ENCODE measurements at places on chromosomes 3 and 15. TPM values are rescaled to one million over a fixed set of nuclear protein-coding genes. Genes with fewer than 3 reads are reported as not detected.

The CCRL2 gene
- polyA plus RNA-seq, result 0.38 TPM

The LRTM1 gene
- 114 TPM for polyA plus RNA-seq

- DNase-seq, result no peak
Observed at GRCh38 chr15:82710208-82710555, 507 bp upstream of the AP3B2 start.

- DNase-seq, result no peak
Observed at GRCh38 chr3:122942937-122943827, 84.4 kb downstream of the SEMA5B start.

The FBXO40 gene
- polyA plus RNA-seq, result 3.4 TPM

DNA sequence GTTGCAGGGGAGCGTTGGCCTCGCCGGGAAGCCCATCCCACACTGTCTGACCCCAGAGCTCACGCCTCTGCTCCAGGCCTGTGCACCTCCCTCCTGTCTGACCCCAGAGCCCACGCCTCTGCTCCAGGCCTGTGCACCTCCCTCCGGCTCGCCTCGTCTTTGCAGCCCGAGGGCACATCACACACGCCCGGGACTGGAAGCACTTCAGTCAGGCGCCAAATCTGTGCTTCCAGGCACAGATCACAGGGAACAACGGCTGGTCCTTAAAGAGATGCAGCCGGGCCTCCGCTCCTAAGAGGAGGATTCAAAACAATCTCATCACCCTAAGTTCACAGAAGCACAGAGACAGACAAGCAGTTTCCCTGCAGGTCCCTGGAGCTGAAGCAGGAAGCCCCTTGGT, 103.0 kb upstream of the RPL32 start:
- DNase-seq, result no peak

GRCh38 chr3:132407025-132407424, 10.3 kb upstream of the DNAJC13 start:
- no peak for DNase-seq

- DNase-seq, result no peak
Observed at GRCh38 chr3:167361948-167362347, 18.1 kb downstream of the ZBBX start.

DNA sequence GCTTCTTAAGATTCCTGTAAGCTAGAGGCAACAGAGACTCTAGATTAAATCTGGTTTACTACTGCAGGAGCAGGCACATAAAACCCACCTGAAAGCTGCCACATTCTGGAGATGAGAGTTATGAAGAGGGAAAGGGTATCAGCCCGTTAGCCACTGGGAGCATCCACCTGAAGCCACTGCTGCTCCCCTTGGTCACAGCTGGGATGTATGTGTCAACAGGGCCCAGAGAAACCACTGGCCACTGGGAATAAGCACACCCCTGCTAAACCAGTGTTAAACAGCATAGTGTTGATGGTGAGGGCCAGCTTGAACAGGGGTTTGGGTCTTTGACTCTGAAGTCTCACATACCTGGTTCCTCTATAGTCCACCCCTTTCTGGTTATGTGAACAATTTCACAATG, 10.9 kb downstream of the SLCO2A1 start:
- no peak for DNase-seq

DNA sequence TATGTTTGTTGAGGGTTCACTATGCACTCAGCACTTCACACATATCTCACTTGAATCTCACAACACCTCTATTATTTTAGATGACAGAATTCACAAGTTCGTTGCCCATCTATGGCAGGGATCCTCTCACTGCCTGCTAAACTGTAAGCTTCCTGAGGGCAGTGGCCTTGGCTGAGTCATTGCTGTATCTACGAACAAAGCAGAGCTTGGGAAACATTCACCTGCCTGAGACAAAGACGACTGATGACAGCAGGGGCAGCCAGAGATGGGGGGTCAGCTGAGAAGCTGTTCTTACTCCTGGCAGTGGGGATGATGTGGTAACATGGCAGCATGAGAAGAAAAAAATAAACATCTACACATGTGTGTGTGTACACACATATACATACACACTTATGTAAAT, 125.5 kb upstream of the NMNAT3 start:
- DNase-seq, result no peak

- DNase-seq, result no peak
Observed at GRCh38 chr3:126604691-126605090, 46.0 kb upstream of the C3orf22 start.

DNA sequence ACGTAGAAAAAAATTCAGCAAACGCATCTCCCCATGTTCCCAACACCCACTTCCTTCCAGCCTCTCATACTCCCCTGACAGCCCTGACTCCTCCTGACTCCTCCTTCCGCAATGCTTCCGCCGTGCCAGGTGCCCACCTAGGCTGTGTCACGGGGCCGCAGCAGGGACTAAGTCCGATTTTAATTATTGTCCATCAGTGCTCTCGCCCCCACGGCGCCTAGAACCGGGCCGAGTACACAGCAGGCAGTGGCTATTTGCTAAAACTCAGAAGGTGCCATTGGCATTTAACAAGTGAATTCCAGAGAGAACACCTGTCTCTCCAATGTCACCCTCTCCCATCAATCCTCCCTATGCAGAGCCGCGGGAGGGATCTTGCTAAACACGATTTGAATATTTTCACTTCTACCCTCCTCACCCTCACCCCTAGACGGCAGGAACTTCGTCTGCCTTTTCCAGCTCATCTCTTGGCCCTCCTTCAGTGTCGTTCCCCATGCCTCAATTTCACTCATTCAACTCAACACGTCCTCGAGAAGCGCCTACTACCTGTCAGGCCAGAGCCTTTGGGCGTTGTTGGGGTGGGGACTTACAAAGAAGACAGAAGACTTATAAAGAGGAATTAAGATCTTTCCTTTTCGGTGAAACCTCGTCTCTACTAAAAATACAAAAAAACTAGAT, 11.5 kb upstream of the SHF start:
- DNase-seq, result no peak

The LRRC2 gene
- polyA plus RNA-seq, result 5.2 TPM

GRCh38 chr15:98996169-98996568, 11.4 kb downstream of the PGPEP1L start:
- DNase-seq, result no peak

DNA sequence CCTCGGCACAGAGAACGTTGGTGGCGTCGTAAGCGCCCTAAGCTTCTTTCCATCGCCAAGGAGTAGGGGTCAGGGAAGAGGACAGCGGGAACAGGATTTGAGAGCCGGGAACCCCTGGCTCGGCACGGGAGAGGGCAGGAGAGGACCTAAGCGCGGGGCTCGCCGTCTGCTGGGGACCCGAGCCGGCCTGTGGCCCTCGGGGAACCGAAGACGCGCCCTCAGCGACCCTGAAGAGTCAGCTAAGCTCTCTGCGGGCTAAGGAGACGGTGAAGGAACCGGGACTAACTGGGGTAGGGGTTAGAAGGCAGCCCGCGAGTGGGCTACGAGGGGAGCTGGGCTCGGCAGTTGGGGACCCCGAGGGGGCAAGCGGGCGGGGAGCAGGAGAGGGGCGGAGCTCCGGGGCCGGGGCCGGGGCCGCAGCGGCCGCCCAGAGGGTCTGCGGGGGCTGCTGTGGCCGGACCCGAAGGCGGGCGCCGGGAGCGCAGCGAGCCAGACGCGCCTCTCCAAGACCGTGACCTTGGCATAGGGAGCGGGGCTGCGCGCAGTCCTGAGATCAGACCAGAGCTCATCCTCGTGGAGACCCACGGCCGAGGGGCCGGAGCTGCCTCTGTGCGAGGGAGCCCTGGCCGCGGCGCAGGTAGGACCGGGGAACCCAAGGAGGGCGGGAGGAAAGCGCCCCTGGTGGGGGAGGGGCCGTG, 574 bp downstream of the CASR start:
- no peak for DNase-seq

The MAP4 gene
- polyA plus RNA-seq, result 340 TPM

GRCh38 chr15:68504681-68505170, 72.8 kb upstream of the ITGA11 start:
- DNase-seq, result no peak

The OXTR gene
- 9.4 TPM for polyA plus RNA-seq

The CHRNA7 gene
- polyA plus RNA-seq, result 2.5 TPM

DNA sequence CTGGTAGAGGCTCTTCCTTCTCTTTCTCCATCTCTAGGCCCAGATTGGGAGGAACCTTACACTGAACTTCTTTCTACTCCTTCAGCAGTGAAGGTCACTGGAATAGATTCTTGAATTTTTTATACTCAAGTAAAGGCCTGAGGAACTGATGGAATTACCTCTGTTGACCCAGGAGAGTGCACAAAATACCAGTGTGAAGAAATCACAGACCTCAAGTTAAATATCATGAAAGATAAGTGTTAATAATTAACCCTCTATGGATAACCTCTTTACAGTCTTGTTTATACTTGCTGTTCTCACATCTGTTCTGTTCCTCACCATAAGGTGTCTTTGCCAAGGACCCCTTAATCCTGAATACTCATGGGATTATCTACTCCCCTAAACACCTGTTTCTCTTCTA, 244.4 kb upstream of the STAC start:
- DNase-seq, result no peak

DNA sequence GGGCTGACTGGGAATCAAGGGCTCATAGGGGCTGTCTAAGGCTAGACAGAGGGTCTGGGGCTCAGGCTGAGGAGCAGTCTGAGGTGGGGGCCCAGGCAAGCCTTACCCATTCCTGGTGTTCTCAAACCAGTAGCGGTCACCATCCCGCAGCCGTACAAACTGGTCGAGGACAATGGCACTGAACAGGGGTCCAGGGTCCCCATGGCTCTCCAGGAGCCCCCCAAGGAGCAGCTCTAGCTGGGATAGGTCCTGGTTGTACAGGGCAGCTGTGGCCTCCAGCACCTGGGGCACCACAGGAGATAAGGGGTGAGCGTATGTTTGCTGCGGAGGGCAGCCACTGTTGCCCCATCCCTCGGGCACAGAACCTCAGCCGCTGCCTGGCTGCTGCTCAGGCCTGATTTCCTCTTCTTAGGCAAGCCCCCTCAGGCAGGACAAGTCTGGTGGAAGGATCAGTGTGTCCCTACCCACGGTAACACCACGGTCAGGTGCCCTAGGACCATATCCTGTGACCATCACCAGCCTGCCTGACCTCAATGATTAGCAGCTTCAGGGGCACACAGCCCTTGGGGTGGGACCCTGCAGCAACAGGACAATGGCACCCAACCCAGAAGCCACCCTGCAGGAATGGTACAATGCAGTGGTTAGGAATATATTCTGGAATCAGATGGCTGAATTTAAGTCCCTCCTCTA, 5.9 kb downstream of the DUOX2 start:
- no peak for DNase-seq

DNA sequence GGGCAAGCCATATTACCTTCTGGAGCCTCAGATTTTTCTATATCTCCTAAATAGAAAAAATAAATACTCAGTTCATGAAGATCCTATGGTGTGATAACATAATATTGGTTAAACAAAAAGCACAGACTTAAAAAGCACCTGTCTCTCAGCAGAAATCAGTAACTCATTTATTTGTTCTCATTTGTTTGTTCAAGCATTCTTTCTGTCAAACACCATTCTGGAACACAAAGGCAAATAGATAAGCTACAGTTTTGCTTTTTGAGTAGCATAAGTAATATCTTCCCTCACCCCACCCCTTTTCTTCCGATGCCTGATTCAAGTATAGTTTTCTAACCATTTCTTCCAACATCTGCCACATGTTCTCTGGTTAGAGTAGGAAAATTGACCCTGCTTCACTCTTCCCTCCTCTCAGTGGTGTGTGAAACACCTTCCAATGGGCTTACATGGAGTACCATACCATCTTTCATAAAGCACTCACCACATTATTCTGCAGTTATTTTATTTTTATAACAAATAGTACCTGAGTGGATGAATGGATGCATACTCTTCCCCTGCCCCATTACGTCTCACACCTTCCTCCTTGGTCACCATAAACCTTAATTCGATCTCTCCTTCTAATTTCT, 8.4 kb upstream of the IL1RAP start:
- DNase-seq, result no peak

DNA sequence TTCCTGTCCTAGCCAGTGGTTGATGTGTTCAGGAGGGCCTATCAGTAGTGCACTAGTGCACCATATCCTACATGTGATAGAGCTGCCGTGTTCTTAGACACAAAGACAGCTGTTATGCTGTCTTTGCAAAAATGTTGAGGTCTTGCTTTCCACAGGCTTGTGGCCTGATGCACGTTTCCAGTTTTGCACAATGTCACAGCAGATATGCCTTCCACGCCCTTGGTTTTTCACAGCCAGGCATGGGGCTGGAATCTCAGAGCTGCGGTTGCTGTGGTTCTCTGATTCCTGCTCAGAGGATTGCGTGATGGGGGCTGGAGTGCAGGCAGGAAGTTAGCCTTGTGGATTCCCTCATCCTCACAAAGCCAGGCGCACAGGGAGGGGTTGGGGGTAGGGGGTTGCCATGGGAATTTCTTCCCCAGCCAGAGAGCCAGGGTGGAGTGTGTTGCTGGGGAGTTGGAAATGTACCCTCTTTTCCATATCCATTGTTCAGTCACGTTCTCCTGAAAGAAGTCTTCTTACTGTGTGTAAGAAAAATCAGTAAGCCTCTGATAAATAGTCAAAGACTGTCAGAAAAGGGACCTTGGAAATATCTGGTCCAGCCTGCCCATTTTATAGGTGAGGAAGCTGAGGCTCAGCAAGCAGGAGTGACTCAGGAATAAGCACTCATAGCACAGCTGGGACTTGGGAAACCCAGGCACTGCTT, 79.4 kb downstream of the SMAD3 start:
- no peak for DNase-seq

- no peak for DNase-seq
Observed at GRCh38 chr15:66101715-66102395, 151.7 kb downstream of the MEGF11 start.

The TGM5 gene
- polyA plus RNA-seq, result 0.16 TPM

GRCh38 chr3:106534206-106534605, 665.4 kb upstream of the CBLB start:
- no peak for DNase-seq

DNA sequence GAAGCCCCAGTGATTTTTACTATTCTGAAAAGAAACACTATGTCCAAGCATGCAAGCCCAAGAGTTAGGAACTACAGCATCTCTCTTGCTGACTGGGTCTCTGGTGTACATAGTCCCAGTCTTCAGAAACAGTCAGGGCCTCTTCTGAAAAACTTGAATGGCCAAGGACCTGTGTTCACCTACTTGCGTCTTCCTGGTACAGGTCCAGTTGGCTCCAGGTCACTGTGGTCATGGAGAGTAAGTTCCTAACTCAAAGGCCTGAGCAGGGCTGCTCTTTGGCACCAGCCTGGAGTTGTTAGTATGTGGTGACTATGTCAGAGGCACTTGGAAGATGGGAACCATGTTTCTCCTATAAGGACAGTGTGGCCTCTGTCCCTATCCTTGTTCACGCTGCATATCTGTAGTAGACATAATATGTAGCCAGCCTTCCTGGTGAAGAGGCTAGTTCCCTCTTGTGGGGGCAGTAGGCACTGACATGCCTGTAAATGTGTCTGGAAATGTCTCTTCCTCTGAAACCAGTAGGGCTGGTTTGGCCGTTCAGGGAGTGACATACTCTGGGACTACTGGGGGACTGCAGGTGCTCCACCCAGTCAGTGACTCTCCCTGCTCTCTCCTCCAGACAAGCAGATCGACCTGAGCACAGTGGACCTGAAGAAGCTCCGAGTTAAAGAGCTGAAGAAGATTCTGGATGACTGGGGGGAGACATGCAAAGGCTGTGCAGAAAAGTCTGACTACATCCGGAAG, 2.6 kb upstream of the RBM15B start:
- DNase-seq, result no peak

GRCh38 chr3:192273001-192273696, 454.2 kb downstream of the FGF12 start:
- no peak for DNase-seq

Data from forelimb muscle (tissue), 1 donor.